NCI-H2029 (cell line): ENCODE measurements at places on chromosomes 5 and 9.

DNA sequence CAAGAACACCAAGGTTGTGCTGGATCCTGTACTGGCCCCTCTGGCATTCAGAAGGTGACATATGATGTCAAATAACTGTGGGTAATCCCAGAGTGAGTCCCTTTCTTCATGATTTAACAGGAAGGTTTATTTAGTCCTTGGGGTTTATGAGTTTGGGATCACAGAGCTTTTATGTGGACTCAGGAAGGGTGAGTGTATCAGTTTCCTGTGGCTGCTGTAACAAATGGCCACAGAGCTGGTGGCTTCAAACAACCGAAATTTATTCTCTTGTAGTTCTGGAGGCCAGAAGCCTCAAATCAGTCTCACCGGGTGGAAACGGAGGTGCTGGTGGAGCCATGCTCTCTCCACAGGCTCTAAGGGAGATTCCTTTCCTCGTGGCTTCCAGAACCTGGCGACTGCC lies 157.7 kb downstream of the MELK start:
- DNase-seq, result no peak

DNA sequence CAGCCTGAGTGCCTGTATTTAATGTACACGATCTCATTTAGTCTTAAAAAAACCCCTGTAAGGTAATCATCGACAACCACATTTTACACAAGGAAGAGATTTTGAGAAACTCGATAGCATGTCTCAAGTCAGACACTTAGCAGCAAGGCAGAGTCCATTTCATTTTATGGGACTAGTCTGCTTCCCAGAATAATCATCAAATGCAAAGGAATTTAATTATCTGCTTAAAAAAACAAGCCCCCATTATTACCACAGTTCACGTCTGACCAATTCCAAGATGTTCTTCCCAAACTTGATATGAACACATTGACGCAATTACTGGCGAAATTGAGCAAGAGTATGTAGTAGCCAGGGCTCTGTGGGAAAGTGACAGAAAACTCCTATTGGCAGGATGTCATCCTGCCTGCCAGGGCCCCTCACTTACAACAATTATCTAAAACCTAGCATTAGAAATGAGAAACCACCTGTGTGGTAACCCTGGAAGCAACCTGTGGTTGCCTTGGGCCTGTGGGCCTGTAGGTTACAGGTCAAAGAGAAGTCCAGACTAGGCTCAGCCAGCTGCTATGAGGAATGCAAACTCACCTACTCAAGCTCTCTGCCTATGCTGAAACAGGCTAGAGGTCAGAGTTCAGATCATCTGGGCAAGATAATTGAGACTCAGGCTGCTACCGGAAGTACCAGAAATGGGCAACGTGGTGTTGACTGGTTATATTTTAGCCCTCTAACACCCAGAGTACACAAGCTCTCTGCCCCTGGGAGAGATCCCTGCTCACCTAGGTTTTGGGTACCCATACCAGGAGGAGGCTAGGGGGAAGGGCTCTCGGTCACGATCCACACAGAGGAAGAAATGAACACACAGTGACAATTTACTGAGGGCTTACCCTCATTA lies 1.6 kb downstream of the B4GALT1 start:
- no peak for DNase-seq

GRCh38 chr9:87516222-87516925 lies 18.7 kb downstream of the DAPK1 start:
- DNase-seq, result no peak

DNA sequence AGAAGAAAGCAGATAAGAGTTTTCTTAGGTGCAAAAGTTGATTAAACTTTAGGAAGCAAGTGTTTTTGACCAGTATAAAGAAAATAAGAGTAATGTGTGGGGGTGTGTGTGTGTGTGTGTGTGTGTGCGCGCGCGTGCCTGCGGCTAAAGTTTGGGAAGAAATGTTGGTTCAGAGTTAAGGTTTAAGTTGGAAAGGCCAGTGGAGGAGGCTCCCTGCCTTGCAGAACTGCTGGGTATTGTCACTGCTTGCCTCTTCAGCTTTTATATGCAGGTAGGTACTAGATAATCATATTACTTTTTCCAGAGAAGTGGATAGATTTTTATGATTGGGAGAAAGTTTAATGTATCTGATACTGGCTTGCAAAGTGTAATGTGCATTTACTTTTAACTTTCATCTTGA lies 2.0 kb downstream of the PIK3R1 start:
- DNase-seq, result no peak

DNA sequence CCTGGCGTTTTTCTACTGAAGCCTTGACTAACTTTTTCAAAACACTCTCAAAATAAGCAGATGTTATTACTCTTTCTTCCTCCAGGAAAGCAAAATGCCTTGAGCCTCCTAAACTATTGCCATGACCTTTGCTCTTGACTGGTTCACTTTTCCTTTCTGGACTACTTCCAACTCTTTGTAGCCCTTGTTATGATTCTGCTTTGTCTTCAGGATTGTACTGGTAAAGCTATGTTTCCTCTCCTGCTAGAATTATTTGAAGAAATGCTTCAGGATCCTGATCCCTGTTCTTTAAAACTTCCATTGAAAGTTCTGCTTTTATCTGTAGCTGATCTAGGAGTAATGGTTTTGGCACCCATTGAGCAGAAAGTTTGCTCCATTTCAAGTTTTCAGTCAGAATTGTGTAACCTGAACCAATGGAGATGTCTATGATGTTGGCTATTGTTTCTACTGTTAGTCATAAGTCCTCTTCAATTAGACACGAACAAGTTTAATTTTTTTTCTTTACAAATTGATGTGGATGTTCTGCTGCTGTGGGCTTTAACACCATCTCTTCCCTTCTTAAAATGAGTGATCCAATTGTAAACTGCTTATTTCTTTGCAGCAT lies 1356.4 kb downstream of the EFNA5 start:
- no peak for DNase-seq

DNA sequence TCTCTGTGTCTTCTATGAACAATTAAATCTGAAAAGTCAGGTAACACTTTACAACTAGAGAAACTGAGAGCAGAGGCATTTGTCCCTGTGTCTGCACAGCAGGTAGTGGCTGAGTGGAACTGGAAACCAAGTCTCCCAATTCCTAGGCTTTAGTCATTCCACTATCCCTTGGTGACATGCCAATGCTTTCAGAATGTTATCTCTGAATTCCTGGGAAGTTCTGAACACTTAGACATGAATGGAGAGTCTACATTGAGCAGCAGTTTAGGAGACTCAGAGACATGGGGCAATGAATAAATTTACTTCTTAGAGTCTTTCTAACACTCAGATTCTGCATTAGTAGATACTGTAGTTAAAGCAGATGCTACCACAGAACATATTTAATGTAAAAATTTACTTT lies 94.8 kb upstream of the APC start:
- DNase-seq, result no peak

- DNase-seq, result no peak
Measured at GRCh38 chr9:88776717-88777497, 214.4 kb upstream of the S1PR3 start.

GRCh38 chr5:1880377-1881025 lies 2.2 kb downstream of the IRX4 start:
- no peak for DNase-seq

- DNase-seq, result no peak
Measured at GRCh38 chr9:115130176-115130575, 12.2 kb upstream of the TNC start.

- DNase-seq, result no peak
Measured at GRCh38 chr9:626596-626995, 214.9 kb upstream of the DMRT1 start.

DNA sequence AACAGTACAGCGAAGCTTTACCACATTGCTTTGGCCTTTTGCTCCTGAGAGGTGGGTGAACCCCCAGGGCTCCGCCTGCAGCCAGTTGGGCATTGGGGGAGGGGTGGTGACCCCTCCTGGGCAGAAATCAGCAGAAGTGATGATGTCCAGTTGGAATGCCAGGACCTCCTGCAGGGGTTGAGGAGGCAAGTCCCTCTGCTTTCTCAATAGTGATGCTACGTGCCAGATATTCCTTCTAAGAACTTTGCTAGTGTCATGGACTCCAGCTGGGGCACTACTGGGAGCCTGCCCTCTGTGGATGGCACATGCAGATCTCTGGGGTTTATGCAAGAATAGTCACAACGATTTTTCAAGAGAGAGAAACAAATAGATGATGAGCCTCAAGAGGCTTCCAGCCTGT lies 95.6 kb downstream of the NDFIP1 start:
- no peak for DNase-seq
